Stimulated activated CD4-positive, alpha-beta T cell treated with anti-CD3 and anti-CD28 coated beads, Interleukin-15, amount 100 ng/mL, for 48 hours (primary cell): ENCODE measurements at places on chromosomes 11 and 22.

GRCh38 chr11:30015725-30016412, 961 bp downstream of the KCNA4 start:
- DNase-seq, result no peak

DNA sequence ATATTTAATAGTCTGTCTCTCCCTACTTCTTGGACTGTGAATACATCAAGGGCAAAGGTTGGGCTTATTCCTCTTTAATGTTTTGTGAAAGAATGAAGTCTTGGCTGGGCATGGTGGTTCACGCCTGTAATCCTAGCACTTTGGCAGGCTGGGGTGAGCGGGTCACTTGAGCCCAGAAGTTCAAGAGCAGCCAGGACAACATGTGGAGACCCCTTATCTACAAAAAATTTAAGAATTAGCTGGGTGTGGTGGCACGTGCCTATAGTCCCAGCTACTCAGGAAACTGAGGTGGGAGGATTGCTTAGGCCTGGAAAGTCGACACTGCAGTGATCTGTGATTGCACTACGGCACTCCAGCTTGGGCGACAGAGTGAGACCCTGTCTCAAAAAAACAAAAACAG, 20.2 kb downstream of the RNF121 start:
- no peak for DNase-seq

- DNase-seq, result no peak
Observed at GRCh38 chr11:9855579-9856287, 191.9 kb downstream of the SWAP70 start.

- no peak for DNase-seq
Observed at GRCh38 chr11:64406221-64406946, 47.4 kb downstream of the RPS6KA4 start.

DNA sequence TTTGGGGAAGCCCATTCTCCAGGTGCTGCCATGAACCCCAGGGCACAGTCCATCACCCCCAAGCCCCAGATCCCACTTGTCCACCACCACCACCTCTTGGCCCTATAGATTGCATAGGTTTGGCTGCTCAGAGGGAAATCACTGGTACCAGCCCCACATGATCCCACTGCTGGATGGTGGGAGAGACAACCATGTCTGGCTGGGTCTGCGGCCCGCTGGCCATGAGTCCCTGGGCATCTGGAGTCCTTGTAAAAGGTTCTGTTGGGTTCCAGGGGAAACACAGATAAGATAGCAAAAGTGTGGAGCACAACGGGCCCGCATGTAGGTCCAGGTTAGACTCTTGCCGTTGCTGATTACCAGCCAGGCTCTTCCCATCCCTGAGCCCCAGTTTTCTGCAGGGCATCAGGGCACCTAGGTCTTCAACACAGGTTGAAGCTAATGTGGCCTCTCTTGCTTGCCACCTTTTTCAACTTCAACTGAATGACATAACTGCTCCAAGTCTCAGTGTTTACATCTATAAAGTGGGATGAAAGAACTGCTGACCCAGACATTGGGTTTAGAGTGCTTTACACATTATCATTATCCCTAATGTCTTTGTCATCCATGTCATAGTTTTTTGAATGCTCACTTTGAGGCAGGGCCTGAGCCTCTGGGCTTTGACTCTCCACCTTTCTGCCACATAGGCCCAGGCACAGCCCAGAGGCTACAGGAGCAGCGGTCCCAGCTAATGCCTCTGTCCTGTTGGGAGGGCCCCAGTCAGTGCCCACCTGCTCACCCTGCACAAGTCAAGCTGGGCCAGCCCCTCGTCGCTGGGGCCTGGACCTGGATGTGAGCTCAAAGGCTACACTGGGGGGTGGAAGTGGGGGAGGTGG, 1.0 kb upstream of the TANGO2 start:
- no peak for DNase-seq

DNA sequence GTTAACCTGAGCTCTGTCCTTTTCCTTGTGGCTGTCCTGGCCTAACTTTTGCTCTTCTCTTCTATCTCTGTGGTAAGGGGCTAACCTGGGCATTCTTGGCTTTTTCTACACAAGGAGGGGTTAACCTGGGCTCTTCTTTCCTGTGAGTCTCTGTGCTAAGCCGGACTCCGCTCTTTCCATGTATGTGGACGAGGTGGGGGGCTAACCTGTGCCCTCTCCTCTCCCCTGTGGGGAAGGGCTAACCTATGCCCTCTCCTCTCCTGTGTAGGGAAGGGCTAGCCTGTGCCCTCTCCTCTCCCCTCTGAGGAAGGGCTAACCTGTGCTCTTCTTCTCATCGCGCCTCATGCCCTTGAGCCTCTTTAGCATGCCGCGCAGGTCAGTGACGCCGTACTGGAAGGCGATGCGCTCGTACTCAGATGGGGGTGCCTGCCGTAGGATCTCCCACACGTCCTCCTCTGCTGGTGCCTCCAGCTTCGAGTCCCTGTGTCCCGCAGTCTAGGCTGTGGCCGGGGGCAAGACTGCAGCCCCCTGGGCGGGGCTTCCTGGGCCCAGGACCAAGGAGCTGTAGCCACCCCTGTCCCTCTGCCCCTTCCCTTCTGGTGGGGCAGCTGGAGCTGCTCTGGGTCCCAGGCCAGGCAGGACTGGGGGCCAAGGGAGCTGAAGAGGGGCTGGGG, 6.5 kb downstream of the MYBPC3 start:
- DNase-seq, result no peak
